ENCODE measurements at places on chromosomes 5 and 9. TPM values are rescaled to one million over a fixed set of nuclear protein-coding genes. Genes with fewer than 3 reads are reported as not detected.

DNA sequence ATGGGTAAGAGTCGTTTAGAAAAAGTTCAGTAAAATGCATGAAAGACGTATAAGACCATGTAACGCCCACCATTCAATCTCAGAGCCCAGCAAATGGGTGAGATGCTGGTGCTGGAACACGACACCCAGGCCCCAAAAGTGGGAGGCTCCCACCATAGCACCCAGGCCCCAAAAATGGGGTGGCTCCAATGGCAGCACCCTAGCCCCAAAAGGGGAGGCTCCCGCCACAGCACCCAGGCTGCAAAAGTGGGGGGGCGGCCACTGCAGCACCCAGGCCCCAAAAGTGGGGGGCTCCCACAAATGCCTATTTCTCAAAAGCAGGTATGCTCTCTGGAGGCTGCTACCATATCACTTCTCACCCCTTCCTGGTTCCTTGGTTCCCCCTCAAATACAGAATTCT, 12.7 kb downstream of the FSTL4 start:
- no peak for DNase-seq
- H3K36me3 ChIP-seq: no peaks in the 10 kb centered on the region
- no peak overlapping the region for H3K27ac ChIP-seq
- no peaks in the 10 kb centered on the region for H3K4me1 ChIP-seq
- H3K27me3 ChIP-seq: no peaks in the 10 kb centered on the region
- H3K4me3 ChIP-seq: no peak overlapping the region

DNA sequence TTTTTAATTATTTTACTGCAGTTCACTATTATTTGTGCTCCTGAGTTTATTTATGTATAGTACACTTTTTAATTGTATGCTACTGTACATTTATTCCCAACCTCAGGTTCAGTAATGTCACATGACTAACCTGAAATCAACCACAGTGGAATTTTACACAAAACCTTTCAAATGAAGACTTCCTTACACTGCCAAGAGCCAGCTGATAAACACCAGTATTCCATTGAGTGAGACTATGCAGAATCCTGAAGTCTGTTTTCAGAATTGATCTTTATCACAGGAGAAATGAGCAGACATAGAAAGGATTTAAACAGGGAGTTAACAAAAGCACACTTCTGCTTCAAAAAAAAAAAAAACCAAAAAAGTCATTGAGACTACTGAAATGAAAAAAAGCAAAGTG, 219.5 kb downstream of the PRR16 start:
- H3K36me3 ChIP-seq: no peaks in the 10 kb centered on the region
- H3K4me1 ChIP-seq: no peaks in the 10 kb centered on the region
- H3K27me3 ChIP-seq: no peaks in the 10 kb centered on the region
- DNase-seq: no peak

- no peaks in the 10 kb centered on the region for H3K4me1 ChIP-seq
- H3K27me3 ChIP-seq: no peaks in the 10 kb centered on the region
- DNase-seq: no peak
- H3K36me3 ChIP-seq: no peaks in the 10 kb centered on the region
Observed at GRCh38 chr5:38789134-38789533, 56.7 kb upstream of the OSMR start.

- no peaks in the 10 kb centered on the region for H3K27me3 ChIP-seq
- no peak for DNase-seq
- no peak overlapping the region for H3K27ac ChIP-seq
- H3K4me1 ChIP-seq: no peaks in the 10 kb centered on the region
Observed at GRCh38 chr5:92562065-92562464, 1019.0 kb downstream of the NR2F1-AS1 start.

DNA sequence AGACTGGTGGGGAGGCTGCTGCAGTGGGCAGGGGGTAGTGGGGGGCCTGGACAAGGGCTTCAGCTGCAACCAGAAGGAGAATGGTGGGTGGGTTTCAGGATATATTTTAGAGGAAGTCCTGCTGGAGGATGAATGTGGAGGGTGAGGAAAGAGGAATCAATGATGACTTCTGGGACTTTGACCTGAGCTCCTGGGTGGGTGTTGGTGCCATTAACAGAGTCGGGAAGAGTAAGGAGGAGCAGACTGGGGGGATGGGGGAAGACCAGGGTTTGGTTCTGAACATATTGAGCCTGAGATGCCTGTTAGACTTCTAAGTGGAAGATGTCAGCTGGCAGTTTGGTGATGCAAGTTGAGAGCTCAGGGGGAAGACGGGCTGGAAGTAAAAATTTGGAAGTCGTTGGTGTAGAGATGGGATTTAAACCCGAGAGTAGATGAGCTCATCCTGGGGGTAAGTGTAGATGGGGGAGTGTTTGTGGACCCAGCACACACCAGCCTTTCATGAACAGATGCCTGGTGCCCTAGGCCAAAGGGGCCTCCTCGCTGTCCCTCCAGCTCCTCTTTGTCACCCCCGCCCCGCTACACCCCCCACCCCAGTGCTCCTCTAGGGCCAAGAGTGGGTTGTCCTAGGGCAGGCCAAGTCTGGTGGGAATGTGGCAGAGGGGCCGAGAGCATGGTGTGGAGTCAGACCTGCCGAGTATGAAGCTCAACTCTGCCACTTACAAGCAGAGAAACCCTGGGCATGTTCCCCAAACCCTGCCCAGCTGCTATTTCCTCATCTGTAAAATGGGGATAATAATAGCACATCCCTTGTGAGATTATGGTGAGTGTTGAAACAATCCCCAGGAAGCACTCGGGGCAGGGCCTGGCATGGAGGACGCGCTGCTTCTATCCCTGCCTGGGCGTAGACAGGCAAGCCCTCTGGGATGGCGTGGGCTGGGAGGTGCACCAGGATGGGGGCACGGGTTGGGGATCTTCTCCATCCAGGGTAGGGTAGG, 4.0 kb downstream of the DNM1 start:
- H3K27me3 ChIP-seq: no peaks in the 10 kb centered on the region
- DNase-seq: no peak
- no peak overlapping the region for H3K27ac ChIP-seq
- H3K4me1 ChIP-seq: peaks cover 13% of the 10 kb centered on the region
- no peak overlapping the region for H3K4me3 ChIP-seq

DNA sequence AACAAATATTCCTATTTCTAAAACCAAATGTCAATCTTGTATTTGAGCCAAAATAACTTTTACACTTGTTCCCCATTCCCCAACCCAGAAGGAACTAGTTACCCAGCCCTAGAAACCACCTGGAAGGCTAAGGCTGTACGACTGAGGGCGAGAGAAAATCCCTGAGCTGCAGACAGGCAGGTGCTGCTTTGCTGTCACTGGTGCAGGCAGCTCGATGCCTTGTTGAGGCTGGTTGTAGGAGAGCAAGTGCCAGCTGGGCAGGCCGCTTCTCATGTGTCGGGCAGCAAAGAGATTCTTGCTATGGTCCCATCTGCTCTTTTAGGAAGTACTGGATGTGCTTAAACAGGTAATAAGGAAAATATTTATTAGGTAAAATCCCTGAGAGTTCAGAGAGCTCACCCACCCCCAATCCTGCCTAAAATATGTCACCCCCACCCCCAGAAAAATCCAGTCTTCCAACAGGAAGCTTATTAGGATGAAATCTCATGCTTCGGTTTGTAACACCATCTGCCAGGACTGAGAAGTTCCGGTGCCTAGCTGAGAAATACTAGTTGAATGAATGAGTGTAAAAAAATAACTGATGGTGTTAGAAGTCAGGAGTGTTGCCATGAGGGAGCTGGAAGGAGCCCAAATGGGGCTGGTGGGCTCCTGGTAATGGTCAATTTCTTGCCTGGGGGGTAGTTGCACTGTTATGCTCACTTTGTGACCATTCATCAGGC, 91.1 kb upstream of the DMRT1 start:
- peaks cover 37% of the 10 kb centered on the region for H3K4me1 ChIP-seq
- no peaks in the 10 kb centered on the region for H3K36me3 ChIP-seq
- H3K4me3 ChIP-seq: no peak overlapping the region
- no peaks in the 10 kb centered on the region for H3K27me3 ChIP-seq
- H3K27ac ChIP-seq: no peak overlapping the region
- DNase-seq: no peak

- no peaks in the 10 kb centered on the region for H3K4me1 ChIP-seq
- H3K36me3 ChIP-seq: no peaks in the 10 kb centered on the region
- no peaks in the 10 kb centered on the region for H3K27me3 ChIP-seq
- no peak for DNase-seq
- H3K4me3 ChIP-seq: no peak overlapping the region
- no peak overlapping the region for H3K27ac ChIP-seq
Observed at GRCh38 chr9:99867968-99868367, 38.5 kb upstream of the STX17 start.

DNA sequence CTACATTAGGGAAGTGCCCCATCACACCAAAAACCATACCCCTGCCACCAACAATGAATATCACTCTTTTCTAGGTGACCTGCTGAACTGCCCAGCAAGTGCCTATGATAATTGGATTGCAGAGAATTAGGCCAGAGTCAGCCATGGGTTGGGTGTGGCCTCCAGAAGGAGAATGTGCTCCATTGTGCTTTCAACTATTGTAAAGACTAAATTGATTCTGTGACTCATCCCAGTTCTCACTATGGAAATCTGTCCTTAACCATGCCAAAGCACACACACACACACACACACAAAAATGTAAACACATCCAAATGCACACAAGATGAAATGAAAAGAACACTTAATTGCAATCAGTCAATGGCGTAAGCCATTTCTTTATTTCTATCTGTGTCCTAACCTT, 25.7 kb downstream of the DRD1 start:
- H3K27ac ChIP-seq: no peak overlapping the region
- no peak for DNase-seq
- no peak overlapping the region for H3K4me3 ChIP-seq
- H3K27me3 ChIP-seq: no peaks in the 10 kb centered on the region
- no peaks in the 10 kb centered on the region for H3K36me3 ChIP-seq

DNA sequence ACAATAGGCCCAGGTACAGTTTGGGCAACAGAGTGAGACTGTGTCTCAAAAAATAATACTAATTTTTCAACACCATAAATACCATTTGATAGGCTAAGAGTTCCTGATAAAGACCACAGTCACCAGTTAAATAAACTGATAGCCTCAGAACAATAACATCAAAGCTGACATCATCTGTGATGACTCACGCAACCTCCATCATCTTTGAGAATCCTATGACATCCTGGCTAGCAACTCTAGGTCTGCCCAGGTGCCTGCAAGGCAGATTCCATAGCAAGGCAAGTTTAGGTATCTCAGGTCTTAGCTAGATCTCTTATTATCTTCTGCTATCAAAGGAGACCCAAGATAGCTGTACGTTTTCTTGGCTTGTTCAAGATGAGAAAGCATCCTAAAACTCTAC, 30.5 kb upstream of the UBAP2 start:
- H3K27ac ChIP-seq: no peak overlapping the region
- H3K27me3 ChIP-seq: no peaks in the 10 kb centered on the region
- H3K4me3 ChIP-seq: no peak overlapping the region
- no peak for DNase-seq
- H3K4me1 ChIP-seq: no peaks in the 10 kb centered on the region

DNA sequence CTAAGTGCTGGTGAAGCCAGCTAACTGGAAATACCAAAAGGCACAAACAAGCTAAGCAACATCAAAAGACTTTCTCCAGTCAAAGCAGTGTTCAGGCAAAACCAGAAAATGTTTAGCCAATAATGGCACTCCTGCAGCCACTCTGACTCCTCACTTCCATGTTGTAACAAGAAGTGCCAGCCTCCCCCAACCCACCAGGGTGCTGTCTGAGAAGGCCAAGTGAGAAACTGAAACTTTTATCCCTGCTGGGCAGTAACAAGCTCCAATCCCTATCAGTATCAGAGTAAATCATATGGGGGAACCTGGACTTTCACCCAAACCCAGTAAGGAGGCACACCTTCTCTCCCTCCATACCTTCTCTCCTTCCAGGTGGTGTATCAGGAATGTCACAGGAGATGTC, 414.8 kb upstream of the NMUR2 start:
- no peaks in the 10 kb centered on the region for H3K36me3 ChIP-seq
- no peak overlapping the region for H3K4me3 ChIP-seq
- no peaks in the 10 kb centered on the region for H3K27me3 ChIP-seq
- no peak for DNase-seq
- no peak overlapping the region for H3K27ac ChIP-seq

DNA sequence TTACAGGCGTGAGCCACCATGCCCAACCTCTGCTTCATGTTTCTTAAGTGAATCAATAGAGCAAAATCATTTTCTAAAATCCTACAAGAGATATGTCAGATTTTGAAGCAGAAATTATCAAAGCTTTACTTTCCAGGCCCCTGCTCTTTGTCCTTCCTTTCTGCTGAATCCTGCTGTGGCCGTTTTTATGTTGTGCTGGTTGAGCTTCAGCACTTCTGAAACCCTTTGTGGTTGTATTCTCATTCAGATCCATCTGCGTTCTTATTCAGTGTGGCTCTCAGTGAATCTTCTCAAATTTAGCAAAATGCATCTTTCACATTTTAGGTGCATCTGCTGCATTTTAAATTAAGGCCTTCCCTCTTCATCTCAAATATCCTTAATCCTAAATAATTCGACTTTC, 26.0 kb downstream of the JMY start:
- H3K36me3 ChIP-seq: no peaks in the 10 kb centered on the region
- DNase-seq: no peak
- H3K27ac ChIP-seq: no peak overlapping the region
- no peaks in the 10 kb centered on the region for H3K27me3 ChIP-seq

DNA sequence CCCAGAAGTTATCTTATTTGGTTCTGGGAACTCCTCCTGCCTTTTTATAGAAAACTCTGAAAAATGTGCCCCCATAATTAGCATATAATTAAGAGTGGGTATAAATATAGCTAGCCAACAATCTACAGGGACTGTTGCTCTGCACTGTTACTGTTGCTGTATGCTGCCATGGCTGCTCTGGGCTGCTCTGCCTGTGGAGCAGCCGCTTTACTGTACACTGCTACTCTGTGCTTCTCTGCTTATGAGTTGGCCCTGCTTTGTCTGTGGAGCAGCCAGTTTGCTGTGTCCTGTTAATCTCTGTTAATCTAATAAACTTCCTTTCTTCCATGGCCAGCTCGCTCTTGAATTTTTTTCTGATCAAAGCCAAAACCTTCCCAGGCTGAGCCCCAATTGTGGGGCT, 2244.0 kb upstream of the ACO1 start:
- no peak overlapping the region for H3K27ac ChIP-seq
- DNase-seq: no peak
- no peak overlapping the region for H3K4me3 ChIP-seq
- no peaks in the 10 kb centered on the region for H3K27me3 ChIP-seq
- H3K4me1 ChIP-seq: no peaks in the 10 kb centered on the region

GRCh38 chr5:161775891-161776290, 72.0 kb upstream of the GABRA1 start:
- H3K27ac ChIP-seq: no peak overlapping the region
- H3K27me3 ChIP-seq: no peaks in the 10 kb centered on the region
- H3K4me3 ChIP-seq: no peak overlapping the region

- no peaks in the 10 kb centered on the region for H3K36me3 ChIP-seq
- no peaks in the 10 kb centered on the region for H3K27me3 ChIP-seq
- no peak overlapping the region for H3K27ac ChIP-seq
- DNase-seq: no peak
Observed at GRCh38 chr5:77798456-77798855, 22.3 kb upstream of the TBCA start.

- no peak for DNase-seq
- H3K4me3 ChIP-seq: no peak overlapping the region
- no peak overlapping the region for H3K27ac ChIP-seq
- H3K4me1 ChIP-seq: no peaks in the 10 kb centered on the region
Observed at GRCh38 chr5:151537044-151537443, 54.1 kb downstream of the FAT2 start.

- no peaks in the 10 kb centered on the region for H3K27me3 ChIP-seq
- H3K27ac ChIP-seq: no peak overlapping the region
- H3K4me1 ChIP-seq: no peaks in the 10 kb centered on the region
- H3K4me3 ChIP-seq: no peak overlapping the region
- no peak for DNase-seq
- H3K36me3 ChIP-seq: no peaks in the 10 kb centered on the region
Observed at GRCh38 chr5:163915481-163915961, 410.1 kb downstream of the MAT2B start.

AIF1L gene
- total RNA-seq: 0.15 TPM

SUSD1 gene
- 3.6 TPM for total RNA-seq

RNF14 gene
- total RNA-seq: 38.5 TPM

TRPM6 gene
- not detected for total RNA-seq

RNF183 gene
- not detected for total RNA-seq

SPINK13 gene
- not detected for total RNA-seq

GFI1B gene
- not detected for total RNA-seq

EIF4E1B gene
- total RNA-seq: not detected
